OCI-LY7 (cell line): ENCODE measurements at places on chromosomes 7 and 10. TPM values are rescaled to one million over a fixed set of nuclear protein-coding genes. Genes with fewer than 3 reads are reported as not detected.

The INHBA gene
- not detected in 2 replicates for total RNA-seq

The PPP1R3C gene
- total RNA-seq = not detected in 2 replicates

The FAM24B gene
- total RNA-seq = 7.9 and 10.1 TPM in 2 replicates

The SFTPA1 gene
- total RNA-seq = not detected in 2 replicates

The MMP21 gene
- not detected in 2 replicates for total RNA-seq
